ENCODE measurements at places on chromosomes 6 and 20. TPM values are rescaled to one million over a fixed set of nuclear protein-coding genes. Genes with fewer than 3 reads are reported as not detected.

The QRSL1 gene
- total RNA-seq = 27.7 TPM

DNA sequence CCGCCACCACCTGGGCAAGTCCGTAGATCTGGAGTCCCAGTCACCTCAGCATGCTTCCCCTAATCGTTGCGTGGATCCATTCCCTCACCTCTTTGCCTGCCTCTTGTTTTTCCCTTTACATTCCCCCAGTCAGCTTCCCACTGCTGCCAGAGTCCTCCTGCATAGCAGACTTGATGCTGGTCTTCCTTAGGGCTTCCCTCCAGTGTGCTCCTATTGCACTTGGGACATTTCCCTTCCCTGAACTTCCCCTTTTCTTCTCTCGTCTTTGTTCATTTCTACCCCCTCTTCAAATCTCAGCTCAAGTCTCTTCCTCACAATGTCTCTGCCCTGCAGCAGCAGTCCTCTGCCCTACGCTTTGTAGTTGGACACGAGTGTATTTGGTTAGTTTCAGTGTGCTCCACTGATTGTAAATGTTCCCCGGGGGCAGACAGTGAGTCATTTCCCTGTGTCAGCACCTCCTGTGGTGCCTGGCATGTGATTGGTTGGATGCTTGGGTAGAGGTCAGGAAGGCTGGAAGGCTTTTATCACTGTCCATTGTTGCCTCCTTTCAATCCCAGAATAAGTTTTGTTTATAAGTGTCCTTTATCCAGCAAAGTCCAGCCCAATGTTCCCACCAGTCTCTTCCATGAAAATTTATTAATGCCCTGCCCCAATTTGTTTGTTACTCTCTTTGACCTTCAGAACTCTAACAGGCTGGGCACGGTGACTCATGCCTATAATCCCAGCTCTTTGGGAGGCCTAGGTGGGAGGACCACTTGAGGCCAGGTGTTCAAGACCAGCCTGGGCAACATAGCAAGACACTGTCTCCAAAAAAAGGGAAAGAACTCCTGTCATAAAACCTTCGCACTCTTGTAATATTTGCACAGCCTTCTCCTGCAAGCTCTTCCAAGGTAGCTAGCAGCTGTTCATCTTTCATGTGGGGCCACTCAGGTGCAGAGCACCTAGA, 38.3 kb downstream of the FAM120B start:
- H3K27ac ChIP-seq = peak overlapping the region; percentile 24
- peaks cover 9% of the 10 kb centered on the region for H3K36me3 ChIP-seq
- no peaks in the 10 kb centered on the region for H3K27me3 ChIP-seq
- H3K4me3 ChIP-seq = no peak overlapping the region
- H3K4me1 ChIP-seq = peaks cover 13% of the 10 kb centered on the region

The FKBP1A gene
- 166 TPM for total RNA-seq

DNA sequence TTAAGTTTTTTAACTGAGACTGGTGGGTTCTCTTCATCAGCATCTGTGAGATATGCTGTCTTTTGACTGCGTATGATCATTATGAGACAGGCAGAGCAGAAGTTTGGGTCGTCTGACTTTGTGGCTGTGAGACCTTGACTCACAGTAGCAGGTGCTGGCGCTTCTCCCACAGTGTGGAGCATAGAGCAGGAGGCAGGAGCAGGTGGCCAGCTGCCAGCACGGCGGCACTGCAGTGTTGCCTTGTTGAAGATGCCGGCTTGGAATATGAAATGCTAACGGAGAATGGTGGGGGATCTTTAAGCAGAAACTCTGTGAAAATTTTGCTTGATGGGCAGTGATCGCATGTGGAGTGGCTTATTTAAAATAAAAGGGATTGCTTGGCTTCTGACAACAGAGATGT, 105.0 kb downstream of the TIAM2 start:
- H3K4me3 ChIP-seq = no peak overlapping the region
- DNase-seq = no peak
- H3K4me1 ChIP-seq = peaks cover 14% of the 10 kb centered on the region

GRCh38 chr6:87623248-87623647, 33.3 kb downstream of the ORC3 start:
- H3K27ac ChIP-seq = no peak overlapping the region
- no peak for DNase-seq
- H3K4me1 ChIP-seq = no peaks in the 10 kb centered on the region
- H3K36me3 ChIP-seq = no peaks in the 10 kb centered on the region
- no peaks in the 10 kb centered on the region for H3K27me3 ChIP-seq
- H3K4me3 ChIP-seq = no peak overlapping the region

The TLDC2 gene
- total RNA-seq = 1.1 TPM
